NCI-H1436 treated with DMSO at 0.1 percent for 48 hours (cell line): ENCODE measurements at places on chromosomes 16 and 17.

- DNase-seq = no peak
These were observed 159.2 kb upstream of the RPH3AL start for GRCh38 chr17:511833-512251.

GRCh38 chr16:63289834-63290460 lies 1253.7 kb upstream of the CDH8 start:
- no peak for DNase-seq

DNA sequence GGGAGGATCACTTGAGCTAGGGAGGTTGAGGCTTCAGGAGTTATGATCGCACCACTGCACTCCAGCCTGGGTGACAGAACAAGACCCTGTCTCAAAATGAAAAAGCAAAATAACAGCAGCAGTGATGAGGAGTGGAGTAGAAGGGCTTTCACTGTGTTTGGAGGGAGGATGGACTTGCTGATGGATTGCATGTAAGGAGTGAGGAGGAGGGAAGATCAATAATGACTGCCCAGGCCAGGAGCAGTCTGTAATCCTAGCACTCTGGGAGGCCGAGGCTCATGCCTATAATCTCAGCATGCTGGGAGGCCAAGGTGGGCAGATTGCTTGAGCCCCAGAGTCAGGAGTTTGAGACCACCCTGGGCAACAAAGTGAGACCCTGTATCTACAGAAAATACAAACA lies 14.8 kb upstream of the CNEP1R1 start:
- DNase-seq = no peak

GRCh38 chr16:1424028-1424427 lies 3.5 kb upstream of the UQCC4 start:
- DNase-seq = no peak

DNA sequence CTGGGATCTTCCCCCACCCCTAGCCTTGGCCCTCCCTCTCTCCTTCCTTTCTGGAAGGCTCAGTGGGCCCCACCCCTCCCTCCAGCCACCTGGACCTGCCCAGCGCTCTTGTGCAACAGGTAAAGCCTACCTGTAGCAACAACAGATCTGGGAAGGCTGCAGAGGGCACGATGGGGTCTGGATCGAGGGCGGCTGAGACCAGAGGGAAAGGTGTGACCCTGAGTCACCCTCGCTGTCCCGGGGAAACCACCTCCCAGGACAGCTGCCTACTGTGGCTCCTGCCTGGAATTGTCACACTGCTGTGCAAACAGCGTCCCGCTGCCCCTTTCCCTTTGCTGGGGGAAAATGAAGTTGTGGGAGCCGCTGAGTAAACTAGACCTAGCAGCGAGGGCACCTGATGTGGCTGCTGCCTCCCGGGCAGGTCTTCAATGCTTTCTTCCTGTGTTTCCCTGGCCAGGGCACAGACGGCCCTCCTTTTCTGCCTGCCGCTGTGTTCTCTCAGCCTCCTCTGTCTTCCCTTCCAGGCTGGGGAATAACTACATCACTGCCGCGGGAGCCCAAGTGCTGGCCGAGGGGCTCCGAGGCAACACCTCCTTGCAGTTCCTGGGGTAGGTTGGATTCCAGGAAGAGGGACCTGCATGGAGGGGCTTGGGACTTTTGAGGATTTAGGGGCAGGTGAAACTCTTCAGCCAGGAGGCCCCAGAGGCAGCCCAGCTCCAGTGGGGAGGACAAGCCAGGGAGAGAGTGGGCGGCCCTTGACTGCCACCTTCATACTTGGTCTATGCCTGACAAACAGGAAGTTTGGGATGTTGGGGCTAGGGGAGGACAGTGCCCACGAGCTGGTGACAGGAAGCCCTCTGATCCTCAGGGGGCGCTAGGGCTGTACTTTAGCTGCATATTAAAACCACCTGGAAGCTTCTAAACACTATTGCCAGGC lies 22.2 kb upstream of the CYLD start:
- no peak for DNase-seq

- peak; percentile 14 for DNase-seq
These were observed 134.0 kb upstream of the IRX6 start for GRCh38 chr16:55189682-55190636.
